Mammary epithelial cell (primary cell): ENCODE measurements at places on chromosomes 4 and X. TPM values are rescaled to one million over a fixed set of nuclear protein-coding genes. Genes with fewer than 3 reads are reported as not detected.

GRCh38 chrX:39903937-39904336 lies 193.8 kb downstream of the BCOR start:
- peak; percentile 71 for DNase-seq

STS gene
- total RNA-seq, result 1.8 and 2.7 TPM in 2 replicates

GAGE13 gene
- total RNA-seq, result not detected

DNA sequence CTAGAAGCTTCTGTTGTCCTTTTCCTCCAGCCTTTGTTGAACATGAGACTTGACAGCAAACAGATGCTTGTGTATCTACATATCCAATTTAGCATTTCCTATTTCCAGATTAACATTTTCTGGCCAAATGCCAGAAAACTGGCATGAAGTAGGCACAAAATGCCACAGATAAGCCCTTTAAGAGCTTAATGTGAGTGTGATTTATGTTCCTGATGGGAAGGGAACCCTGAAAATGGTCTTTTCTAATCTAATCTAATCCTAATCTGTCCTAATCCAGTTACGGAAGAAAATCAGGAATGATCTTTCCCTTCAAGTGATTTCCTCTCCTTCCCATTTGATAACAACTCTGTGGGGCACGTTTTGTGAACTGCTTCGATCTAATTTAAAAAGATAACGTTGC lies 133.0 kb upstream of the C1QTNF7 start:
- DNase-seq, result no peak

DNA sequence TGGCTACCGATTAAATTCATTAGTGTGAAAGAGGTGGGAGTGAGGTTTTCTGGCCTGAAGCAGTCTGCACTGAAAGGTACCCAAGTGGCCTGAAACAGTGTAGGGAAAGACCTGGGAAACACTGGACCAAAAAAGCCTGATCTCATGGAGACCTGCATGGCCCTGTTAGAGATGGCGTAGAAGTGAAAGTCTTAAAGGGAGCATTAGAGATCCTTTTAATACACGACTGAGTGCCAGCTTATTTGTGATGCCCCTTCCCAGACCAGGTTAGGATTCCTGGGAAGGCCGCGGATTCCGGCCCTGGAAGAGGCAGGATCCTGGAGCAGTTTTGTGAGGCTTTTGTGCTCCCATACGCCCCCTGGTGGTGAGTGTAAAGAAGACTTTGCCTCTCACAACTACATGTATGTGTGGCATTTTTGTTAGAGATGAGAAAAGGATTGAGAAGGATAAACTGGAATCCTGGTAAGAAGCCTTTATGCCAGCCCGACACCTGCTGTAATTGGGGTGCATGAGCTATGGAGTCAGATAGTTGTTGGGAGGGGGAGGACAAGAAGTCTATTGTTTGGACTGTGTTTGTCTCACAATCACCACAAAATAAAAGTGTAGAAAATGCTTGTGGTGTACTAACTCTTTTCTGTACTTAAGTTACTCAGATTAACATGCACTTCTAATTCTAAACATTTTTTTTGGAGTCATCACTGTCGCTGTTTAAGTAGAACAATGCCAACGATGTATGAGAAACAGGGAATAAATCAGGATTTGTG lies 54.0 kb downstream of the JADE1 start:
- peak; percentile 50 for DNase-seq

ZNF185 gene
- total RNA-seq, result 35.2 TPM

GRCh38 chrX:15616531-15616930 lies 15.8 kb upstream of the ACE2 start:
- no peak for DNase-seq
